BE2C (cell line): ENCODE measurements at places on chromosomes 2 and 18.

GRCh38 chr18:3451989-3452749 is 2.2 kb downstream of the TGIF1 start:
- DNase-seq, result no peak

- DNase-seq, result no peak
Observed at GRCh38 chr2:76985387-76986136, 536.6 kb downstream of the LRRTM4 start.

DNA sequence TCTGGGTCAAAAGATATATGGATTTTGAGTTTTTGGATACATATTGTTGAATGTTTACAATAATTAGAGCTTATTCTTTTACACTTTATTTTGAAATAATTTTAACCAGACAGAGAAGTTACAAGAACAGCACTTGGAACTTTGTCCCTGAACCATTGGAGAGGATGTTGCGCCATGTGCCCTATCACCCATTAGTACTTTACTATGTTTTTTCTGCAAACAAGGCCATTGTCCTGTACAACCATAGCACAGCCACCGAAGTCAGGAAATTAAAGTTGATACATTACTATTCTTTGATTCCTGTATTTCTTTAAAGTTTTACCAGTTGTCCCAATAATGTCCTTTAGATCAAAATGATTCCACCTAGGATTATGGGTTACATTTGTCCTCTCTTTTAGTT is 188.8 kb downstream of the ACKR3 start:
- no peak for DNase-seq

GRCh38 chr2:121664086-121664485 is 14.8 kb upstream of the CLASP1 start:
- DNase-seq, result no peak

- peak; percentile 87 for DNase-seq
Observed at GRCh38 chr2:178072383-178073301, at the start of gene PDE11A. Gene PDE11A, minus strand, starts transcription at chr2:178072777. Its CDS starts 340 bp downstream, at chr2:178072437.

GRCh38 chr2:64342195-64343099 is 111.5 kb upstream of the LGALSL start:
- DNase-seq, result no peak

- DNase-seq, result no peak
Observed at GRCh38 chr18:68475883-68476282, 239.0 kb downstream of the TMX3 start.

GRCh38 chr18:35949903-35950627 is 22.4 kb upstream of the RMP24 start:
- peak; percentile 32 for DNase-seq

DNA sequence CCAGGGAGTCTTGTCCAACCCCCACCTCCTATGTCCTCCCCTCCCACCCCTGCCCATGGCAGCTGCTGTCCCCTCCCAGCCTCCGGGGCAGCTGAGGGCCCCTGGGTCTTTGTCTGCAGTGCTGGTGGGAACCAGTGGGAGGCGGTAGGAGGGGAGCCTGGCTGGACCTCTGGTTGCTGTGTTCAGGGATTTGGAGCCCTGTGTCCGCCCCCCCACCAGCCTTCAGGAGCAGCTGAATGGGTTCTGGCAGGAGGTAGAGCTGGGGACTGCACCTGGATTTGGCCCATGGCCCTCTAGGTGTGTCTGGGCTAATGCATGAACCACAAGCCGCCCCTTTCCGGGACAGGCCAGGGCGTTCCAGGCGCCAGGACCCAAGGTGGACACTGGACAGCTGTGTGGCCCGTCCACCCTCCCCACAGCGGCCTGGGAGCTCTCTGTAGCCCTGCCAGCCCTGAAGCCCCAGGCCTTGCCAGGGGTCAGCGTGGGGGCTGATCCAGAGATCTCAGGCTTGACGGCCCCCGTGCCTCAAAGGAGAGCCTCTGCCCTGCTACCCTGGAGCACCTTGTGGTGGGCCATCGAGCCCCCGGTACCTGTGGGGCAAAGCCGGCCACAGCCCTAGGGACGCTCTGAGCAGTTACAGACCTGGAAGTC is 25.4 kb downstream of the GPC1 start:
- peak; percentile 23 for DNase-seq

- no peak for DNase-seq
Observed at GRCh38 chr18:46297621-46298020, 193.4 kb downstream of the HAUS1 start.

- DNase-seq, result no peak
Observed at GRCh38 chr2:48312126-48312525, 217.8 kb upstream of the STON1 start.

- DNase-seq, result no peak
Observed at GRCh38 chr2:186345745-186346144, 140.3 kb upstream of the ZC3H15 start.

DNA sequence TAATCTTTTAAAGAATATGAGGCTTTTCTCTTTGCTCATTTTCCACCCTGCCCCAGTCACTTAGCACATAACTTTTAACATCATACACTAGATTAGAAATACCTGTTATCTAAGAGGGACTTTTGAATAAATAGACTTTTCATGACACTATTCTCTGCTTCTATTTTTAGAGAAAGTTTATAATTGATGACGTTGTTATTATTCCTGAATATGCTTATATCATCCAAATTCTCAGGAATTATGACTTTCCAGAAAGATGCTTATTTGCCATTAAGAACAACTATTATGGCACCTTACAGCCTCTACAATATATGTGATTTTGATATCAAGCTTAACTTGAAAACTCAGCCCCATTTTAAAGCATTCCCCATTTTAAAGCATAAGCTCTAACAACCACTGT is 11.4 kb downstream of the TMEFF2 start:
- DNase-seq, result no peak

DNA sequence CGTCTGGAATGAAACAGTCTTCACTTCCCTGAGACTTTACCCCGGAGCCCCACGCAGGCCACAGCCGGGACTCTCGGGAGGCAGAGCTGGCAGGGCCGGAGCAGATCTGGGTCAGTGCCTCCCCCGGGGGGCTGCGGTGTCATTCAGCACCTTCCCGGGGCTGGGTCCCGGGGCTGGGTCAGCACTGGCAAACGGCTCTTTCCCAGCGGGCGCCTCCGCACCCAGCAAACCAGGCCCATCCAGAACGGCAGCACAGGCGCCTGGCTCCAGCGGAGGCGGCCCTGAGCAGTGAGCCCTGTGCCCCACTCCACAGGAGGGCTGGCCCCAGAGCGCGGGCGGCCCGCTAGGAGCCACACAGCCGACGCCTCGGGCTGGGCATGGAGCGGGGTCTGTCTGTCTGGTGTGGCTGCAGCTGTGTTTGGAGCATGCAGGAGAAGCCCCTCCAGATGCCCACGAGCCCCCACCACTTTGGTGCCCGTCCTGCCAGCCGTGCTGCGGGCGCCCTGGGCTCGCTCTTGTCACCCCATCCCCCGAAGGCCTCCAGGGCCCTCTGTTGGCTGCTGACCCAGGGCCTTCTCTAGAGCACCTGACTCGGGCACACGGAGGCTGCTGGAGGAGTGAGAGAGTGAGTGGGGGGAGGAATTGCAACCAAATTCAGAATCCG is 132.1 kb upstream of the CTDP1 start:
- no peak for DNase-seq

- no peak for DNase-seq
Observed at GRCh38 chr2:145806546-145806945, 1286.6 kb upstream of the ZEB2 start.
